ENCODE measurements at places on chromosomes 2 and 18.

- no peak for DNase-seq
Observed at GRCh38 chr2:237258116-237258515, 155.8 kb downstream of the COL6A3 start.

DNA sequence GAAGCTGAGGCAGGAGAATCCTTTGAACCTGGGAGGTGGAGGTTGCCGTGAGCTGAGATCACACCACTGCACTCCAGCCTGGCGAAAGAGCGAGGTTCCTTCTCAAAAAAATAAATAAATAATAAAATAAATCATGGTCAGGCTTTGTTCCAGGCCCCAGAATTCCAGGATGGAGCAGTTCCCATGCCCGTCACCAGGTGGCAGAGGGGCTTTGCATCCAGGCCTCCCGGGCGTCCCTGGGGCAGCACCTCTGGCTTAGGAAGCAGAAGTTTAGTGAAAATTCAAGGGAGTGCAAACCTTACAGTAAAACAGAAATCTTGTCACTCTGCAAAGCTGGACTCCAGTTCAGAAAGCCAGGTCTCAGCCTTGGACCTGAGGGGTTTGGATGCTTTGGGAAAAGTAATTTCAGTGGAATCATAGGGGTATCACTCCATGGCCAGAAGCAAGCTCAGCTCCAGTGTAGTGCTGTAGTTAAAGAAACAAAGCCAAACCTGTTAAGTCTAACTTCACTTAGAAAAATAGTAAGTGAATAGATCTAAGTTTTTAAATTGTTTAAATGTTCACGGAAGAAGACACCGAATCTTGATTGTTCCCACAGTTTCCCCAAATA is 512.7 kb downstream of the CMPK2 start:
- no peak for DNase-seq

DNA sequence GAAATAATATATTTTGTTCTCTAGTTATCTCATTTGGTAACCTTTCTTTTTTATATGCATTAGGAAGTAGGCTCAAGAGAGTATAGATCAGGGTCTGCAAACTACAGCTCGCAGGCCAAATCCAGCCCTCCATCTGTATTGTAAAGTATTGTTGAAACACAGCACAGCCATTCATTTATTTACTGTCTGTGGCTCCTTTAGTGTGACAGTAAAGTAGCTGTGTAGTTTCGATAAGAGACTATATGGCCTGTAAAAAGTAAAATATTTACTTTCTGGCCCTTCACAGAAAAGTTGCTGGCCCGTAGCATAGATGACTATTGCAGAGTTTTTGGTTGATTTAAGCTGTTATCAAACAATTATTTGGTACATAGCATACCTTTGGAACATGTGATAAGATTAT is 67.6 kb downstream of the MIB1 start:
- no peak for DNase-seq

DNA sequence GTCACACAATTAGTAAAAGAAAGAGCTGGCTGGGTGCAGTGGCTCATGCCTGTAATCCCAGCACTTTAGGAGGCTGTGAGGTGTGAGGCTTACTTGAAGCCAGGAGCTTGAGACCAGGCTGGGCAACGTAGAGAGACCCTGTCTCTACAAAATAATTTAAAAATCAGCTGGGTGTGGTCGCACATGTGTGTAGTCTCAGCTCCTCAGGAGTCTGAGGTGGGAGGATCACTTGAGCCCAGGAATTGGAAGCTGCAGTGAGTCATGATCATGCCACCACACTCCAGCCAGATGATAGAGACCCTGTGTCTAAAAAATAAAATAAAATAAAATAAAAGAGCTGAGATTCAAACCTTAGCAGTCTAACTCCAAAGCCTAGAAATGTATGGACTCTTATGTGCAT is 39.0 kb upstream of the NEDD4L start:
- no peak for DNase-seq

DNA sequence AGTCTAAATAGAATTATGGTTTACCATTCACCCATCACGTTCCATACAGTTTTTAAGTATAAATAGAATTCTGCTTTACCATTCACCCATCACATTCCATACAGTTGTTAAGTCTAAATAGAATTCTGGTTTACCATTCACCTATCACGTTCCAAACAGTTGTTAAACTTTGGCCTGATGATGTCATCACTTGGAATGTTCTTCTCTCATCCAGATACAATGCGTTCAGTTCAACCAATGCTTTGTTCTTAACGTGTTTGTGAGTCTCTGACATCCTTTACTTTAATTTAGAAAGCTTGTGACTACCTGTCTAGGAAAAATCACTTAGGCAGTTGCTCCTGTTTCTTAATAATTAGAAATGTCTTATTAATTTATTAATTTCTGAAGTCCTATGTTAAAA is 236.3 kb upstream of the RASGRP3 start:
- no peak for DNase-seq

- DNase-seq = no peak
Observed at GRCh38 chr2:46847726-46848412, 67.7 kb downstream of the MCFD2 start.

DNA sequence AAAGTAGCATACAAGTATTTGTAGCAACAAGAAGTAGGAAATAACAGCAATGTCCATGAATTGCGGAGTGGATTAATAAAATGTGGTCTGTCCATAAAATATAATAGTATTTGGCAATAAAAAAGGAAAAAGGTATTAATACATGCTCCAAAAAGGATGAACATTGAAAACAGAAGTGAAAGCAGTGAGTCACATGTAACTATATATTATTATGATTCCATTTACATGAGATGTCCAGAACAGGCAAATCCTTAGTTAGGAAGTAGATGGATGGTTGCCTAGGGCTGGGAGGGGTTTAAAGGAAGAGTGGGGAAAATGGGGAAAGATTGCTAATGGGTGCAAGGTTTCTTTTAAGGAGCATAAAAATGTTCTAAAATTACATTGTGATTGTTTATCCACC is 44.5 kb downstream of the CCDC74A start:
- no peak for DNase-seq

DNA sequence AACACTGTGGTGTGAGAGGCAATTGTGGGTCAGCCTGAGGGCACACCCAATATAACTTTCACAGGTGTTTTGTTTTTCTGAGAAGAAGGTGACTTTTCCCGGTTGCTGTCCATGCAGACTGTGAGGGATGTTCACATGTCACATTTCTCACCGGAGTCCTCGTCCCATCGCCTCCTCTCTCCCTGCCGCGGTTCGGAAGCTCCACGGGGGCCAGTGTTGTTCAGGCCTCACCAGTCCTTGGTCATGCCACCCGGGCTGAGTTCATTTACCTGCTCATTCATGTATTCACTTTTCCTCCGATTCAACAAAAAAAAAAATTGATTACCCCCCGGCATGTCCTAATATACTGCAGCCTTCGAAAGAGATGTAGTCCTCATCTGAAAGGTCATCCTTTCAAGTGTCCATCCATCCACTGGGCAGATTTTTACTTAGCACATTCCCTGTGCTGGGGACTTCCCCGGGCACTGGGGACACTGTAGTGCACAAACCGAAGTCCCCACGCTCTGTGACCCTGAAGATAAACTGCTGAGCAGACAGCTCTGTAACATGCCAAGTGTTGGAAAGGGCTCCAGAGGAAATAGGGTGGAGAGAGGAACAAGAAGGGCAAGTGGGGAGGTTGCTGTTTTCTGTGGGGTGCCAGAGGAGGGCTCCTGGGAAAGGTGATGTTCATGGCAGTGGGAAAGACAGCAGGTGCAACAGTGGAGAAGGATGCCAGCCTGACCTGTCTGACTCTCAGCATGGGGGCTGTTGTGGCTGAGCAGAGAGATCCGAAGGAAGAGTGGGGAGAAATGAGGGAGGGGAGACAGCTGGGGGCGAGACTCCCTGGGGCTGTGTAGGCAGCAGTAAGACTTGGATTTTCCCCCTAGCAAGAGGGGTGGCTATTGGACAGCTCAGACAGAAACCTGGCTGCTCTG is 22.4 kb downstream of the LRRFIP1 start:
- no peak for DNase-seq

DNA sequence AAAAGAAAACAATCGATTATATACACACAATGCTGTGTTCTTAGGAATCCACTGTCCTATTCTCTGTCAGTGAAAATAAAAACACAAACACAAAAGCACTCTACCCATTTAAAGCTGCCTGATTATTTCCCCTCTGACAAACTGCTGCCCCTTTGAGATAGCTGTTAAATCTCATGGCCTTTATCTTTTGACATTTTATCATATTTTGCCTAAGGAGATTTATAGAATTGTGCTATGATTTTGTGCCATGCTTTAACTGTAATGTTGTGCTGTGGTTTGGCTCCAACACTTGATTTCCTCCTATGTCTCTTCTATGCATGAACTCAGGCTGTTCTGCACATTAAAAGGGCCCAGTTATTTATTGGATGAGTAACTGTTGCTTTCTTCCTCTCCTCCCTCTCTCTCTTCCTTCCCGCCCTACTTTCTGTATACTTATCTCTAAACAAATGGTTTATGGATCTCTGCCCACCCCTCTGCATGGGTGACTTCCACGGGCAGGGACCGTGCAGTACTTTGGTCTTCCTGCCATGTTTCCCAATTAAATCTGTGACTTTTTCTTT is 1096.6 kb downstream of the TSN start:
- no peak for DNase-seq

- DNase-seq = no peak
Observed at GRCh38 chr2:83725735-83726134, 733.3 kb downstream of the SUCLG1 start.

GRCh38 chr2:217922101-217923006 is 80.4 kb downstream of the TNS1 start:
- no peak for DNase-seq

- no peak for DNase-seq
Observed at GRCh38 chr2:44768438-44769236, 172.9 kb upstream of the SIX3 start.

DNA sequence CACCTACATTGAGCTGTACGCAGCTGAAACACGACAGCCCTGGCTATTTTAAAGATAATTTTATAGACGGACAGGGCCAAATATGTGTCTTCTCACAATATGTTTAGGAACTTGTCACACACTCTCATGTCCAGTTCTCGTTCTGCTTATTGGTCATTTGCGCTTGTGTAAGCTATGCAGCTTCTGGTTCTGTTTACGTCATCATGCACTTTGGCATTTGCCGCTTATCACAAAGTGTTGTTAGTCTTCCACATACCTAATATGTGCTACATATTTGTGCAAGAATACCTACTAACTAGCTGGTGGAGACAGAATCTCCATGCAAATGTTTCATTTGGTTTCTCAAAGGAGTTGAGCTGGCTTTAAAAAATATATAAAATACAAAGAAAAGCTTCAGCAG is 7.5 kb upstream of the ZNF516 start:
- no peak for DNase-seq

- no peak for DNase-seq
Observed at GRCh38 chr2:88139203-88139702, 11.4 kb upstream of the FABP1 start.

- no peak for DNase-seq
Observed at GRCh38 chr2:210557721-210558120, 1.3 kb downstream of the CPS1 start.

- DNase-seq = no peak
Observed at GRCh38 chr2:176193048-176193447, 4.6 kb downstream of the HOXD1 start.

DNA sequence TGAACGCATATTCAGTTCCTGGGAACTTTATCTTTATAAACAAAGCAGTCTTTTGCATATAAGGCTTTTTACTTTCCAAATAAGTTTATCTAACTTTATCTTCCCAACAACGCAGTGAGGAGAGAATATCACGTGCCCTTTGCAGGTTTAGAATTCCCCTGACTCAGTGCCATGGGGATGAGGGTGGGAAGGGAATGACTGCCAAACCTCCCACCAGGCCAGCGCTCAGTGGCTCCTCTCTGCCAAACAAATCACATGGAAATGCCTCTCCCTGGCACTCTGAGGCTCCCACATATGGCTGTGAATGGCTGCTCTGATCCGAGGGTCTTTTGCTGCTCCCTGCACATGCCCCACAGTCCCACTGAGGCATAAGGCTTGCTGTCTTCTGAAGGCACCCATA is 158.3 kb downstream of the DNAH6 start:
- no peak for DNase-seq

- DNase-seq = no peak
Observed at GRCh38 chr18:22829781-22830180, 103.3 kb upstream of the RBBP8 start.

GRCh38 chr2:159009940-159010339 is 41.5 kb downstream of the TANC1 start:
- DNase-seq = no peak

DNA sequence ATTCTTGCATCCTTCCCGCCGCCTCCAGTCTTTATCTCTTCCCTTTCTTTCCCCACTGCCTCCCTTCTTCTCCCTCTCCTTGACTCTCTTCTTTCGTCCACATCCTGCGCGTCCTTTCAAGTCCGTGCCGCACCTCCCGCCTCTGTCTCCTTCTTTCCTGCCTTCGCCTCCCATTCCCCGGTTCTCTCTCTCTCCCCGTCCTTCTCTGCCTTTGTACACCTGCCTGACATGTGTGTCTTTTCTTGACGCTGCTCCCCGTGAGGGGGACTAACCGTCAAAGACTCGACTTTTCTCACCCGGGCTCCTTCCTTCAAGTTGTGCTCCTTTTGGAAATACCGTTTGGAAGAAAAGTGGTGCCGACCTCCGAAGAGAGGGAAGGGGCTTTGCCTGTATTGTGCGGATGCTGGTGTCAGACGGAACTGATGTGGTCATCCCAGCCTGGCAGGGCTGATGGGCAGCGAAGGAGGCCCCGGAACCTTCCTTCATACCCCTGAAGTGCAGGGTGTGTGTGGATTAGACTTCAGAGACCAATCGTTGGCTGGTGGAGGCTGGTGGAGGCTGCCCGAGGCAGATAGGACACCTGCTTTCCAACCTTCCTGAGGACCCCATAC is 879 bp downstream of the TMEM178A start:
- DNase-seq = no peak

DNA sequence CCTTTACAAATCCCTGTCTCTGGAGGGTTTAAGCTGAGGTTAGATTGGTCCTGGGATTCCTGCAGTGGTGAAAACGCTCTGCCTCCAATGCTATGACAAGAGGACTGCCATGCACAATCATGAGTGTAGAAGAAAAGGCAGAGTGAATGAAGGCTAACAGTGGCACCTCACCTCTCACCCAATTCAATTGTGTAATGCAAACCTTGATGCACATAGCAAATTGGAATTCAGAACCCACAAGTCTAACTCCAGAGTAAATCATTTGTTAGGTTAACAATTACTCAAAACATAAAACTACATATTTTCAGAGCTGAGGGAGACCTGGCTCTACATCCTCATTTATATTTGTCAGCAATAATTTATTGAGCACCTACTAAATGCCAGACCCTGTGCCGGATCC is 1.8 kb downstream of the TGFBRAP1 start:
- DNase-seq = no peak

GRCh38 chr2:138236142-138236541 is 265.4 kb upstream of the SPOPL start:
- no peak for DNase-seq

GRCh38 chr2:70556608-70557007 is 3.0 kb upstream of the TGFA start:
- DNase-seq = no peak

- no peak for DNase-seq
Observed at GRCh38 chr2:96768083-96768561, 7.4 kb downstream of the CNNM4 start.

- peak; percentile 3 for DNase-seq
Observed at GRCh38 chr2:25453199-25453905, 111.6 kb upstream of the DNMT3A start.

Measured in stimulated activated CD4-positive, alpha-beta T cell treated with anti-CD3 and anti-CD28 coated beads, Interleukin-1b, Interleukin-23, amount 100 ng/mL, for 4 hours (primary cell).